ENCODE measurements at places on chromosomes 12 and 14.

DNA sequence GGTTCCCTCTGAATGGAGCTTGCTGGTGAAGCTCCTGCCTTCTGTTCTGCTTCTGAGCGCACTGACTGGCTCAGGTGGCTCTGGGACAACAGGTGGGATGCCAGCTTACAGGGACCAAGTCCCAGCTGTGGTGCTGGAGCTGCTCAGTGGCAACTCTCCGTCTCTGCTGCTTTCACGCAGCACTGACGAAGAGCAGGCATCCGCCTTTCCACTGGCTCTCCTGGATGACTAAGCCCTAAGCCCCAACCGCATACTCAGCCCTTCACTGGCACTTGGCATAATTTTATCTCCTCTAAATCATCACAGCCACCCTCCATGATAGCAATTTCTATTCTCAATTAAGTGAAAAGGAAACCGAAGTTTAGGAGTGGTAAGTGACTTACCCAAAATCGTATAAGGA lies 3.7 kb upstream of the RTL1 start:
- DNase-seq: no peak

- no peak for DNase-seq
Observed at GRCh38 chr12:18827913-18828312, 90.0 kb downstream of the CAPZA3 start.

GRCh38 chr12:120211243-120211903 lies 10.5 kb upstream of the RPLP0 start:
- no peak for DNase-seq

GRCh38 chr12:65259501-65259900 lies 19.0 kb upstream of the MSRB3 start:
- no peak for DNase-seq

DNA sequence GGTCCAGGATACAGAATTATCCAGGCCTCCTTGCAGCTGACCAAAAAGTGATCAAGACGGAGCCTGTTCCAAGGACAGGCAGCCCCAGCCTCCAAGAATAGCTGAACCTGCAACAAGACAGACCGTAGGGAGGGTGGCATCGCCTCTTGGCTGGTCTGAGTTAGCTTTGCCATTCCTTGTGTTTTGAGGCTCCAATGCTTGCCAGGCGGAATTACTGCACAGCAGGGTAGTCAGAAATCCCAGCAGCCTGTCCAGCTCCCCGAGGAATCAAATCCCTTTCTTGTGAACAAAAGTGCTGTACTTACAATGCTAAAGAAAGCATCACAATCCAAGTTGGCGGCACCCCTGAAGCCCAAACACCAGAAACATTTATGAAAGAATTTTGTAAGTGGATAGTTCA lies 246.9 kb downstream of the TMEM132C start:
- no peak for DNase-seq
